ENCODE measurements at places on chromosomes 4 and X.
A peak's percentile ranks its signal among the peaks of the same experiment; 100 is the strongest.

- H3K27me3 ChIP-seq = peaks cover 8% of the 10 kb centered on the region
- peak overlapping the region; percentile 23 for H3K4me3 ChIP-seq
- H3K27ac ChIP-seq = no peak overlapping the region
- DNase-seq = no peak
- H3K36me3 ChIP-seq = no peaks in the 10 kb centered on the region
- peaks cover 6% of the 10 kb centered on the region for H3K4me1 ChIP-seq
Measured at GRCh38 chrX:40108162-40108958, 10.6 kb upstream of the BCOR start.

- no peak overlapping the region for H3K4me3 ChIP-seq
- H3K4me1 ChIP-seq = no peaks in the 10 kb centered on the region
- no peaks in the 10 kb centered on the region for H3K27me3 ChIP-seq
- H3K27ac ChIP-seq = no peak overlapping the region
- no peak for DNase-seq
Measured at GRCh38 chr4:113013751-113014150, 35.7 kb upstream of the ANK2 start.

DNA sequence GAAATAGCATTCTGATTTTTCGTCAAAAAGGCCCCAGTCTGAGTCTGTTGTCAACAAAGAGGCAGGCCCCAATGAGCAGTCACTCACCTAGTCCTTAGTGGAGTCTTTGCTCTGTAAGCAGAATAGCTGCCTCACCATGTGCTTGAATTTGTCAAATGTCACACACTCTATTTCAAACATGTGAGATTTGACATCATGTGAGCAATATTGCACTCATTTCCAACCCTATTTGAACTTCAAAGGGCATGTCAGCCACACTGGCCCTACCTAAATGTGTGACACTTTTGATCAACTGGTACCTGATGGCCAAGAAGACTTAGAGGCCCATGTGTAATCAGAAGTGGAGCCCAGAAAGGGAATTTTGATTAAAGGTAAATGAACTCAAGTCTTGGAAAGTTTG is 59.4 kb upstream of the PLAC1 start:
- DNase-seq = no peak
- H3K36me3 ChIP-seq = no peaks in the 10 kb centered on the region
- no peak overlapping the region for H3K27ac ChIP-seq
- H3K27me3 ChIP-seq = no peaks in the 10 kb centered on the region
- H3K4me3 ChIP-seq = no peak overlapping the region

DNA sequence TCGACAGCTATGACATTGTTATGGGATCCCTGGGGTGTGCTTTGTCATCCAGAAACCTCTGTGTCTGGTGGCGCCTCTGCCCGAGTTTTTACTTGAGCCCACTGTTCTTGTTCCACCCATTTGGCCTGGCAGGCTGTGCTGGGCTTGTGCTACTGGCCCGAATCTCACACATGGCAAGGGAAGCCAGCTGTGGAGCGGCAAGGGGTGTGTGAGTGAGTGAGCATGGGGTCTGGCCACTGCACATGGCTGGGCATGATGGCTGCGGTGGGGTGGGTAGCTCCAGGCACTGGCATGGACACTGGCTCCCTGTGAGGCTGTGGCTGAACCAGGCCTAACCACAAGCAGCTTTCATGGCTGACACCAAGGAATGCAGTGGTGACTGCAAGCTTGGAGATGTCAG is 89.2 kb downstream of the DACH2 start:
- H3K4me3 ChIP-seq = no peak overlapping the region
- no peak overlapping the region for H3K27ac ChIP-seq
- no peaks in the 10 kb centered on the region for H3K36me3 ChIP-seq
- H3K27me3 ChIP-seq = no peaks in the 10 kb centered on the region
- DNase-seq = no peak

GRCh38 chrX:111244235-111244750 is 26.0 kb downstream of the CAPN6 start:
- no peak overlapping the region for H3K27ac ChIP-seq
- no peak overlapping the region for H3K4me3 ChIP-seq
- DNase-seq = peak; percentile 31
- H3K36me3 ChIP-seq = no peaks in the 10 kb centered on the region
- H3K4me1 ChIP-seq = no peaks in the 10 kb centered on the region

DNA sequence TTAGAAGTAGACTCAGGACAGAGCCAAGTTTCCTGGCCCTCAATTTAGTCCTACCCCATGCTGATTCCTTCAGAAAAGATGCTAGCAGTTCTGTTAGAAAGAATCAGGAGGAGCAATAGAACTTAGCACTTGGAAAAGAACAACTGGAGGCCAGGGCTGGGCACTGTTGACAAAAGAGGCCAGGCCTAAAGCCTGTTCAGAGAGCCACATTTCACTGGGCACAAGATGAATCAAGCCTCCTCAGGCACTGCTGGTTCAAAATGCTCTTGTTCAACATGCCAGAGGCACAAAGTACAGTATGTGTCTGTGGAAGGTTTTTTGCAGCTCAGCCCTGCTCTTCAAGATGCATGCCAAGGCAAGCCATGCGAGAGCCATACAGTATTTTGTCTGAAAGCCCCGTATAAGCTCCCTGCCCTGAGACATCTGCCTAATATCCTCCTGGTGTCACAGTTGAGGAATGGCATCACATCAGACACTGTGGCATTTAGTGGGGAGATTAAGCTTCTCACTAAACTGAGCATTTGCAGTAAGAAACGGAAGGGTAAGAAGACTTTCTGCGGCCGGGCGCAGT is 53.7 kb downstream of the RASL11B start:
- H3K36me3 ChIP-seq = no peaks in the 10 kb centered on the region
- DNase-seq = no peak
- H3K4me3 ChIP-seq = no peak overlapping the region
- H3K27ac ChIP-seq = no peak overlapping the region
- no peaks in the 10 kb centered on the region for H3K4me1 ChIP-seq

GRCh38 chr4:5822619-5823018 is 70.3 kb downstream of the CRMP1 start:
- peaks cover 57% of the 10 kb centered on the region for H3K4me1 ChIP-seq
- DNase-seq = peak; percentile 71
- no peak overlapping the region for H3K4me3 ChIP-seq
- no peaks in the 10 kb centered on the region for H3K36me3 ChIP-seq

DNA sequence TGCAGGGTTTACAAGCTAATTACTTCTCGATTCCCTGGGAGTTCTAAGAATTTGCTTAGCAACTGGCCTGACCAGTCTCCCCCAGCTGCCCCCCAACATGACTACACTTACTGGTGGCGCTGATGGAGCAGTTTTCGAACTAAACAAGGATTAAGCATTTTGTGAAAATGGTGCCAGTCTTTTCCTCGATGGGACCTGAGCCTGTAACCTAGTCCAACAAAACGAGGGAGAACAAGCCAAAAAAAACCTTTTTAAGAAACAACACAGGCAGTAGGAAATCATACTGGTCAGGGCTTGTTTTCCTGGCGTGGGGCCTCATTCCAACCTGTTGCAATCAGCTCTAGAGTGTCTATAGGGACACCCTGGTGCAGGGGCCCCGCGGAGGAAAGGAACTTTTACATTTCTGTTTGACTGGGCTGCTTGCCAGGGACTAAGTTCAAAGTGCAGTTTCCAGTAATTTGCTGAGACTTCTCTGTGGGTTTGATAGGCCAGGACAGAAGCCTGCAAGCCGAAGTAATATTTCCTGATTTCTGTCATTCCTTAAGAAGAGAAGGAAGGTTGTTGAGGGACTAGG is 158.7 kb downstream of the SPRY1 start:
- peak; percentile 40 for DNase-seq
- H3K4me1 ChIP-seq = peaks cover 12% of the 10 kb centered on the region
- H3K27ac ChIP-seq = no peak overlapping the region

DNA sequence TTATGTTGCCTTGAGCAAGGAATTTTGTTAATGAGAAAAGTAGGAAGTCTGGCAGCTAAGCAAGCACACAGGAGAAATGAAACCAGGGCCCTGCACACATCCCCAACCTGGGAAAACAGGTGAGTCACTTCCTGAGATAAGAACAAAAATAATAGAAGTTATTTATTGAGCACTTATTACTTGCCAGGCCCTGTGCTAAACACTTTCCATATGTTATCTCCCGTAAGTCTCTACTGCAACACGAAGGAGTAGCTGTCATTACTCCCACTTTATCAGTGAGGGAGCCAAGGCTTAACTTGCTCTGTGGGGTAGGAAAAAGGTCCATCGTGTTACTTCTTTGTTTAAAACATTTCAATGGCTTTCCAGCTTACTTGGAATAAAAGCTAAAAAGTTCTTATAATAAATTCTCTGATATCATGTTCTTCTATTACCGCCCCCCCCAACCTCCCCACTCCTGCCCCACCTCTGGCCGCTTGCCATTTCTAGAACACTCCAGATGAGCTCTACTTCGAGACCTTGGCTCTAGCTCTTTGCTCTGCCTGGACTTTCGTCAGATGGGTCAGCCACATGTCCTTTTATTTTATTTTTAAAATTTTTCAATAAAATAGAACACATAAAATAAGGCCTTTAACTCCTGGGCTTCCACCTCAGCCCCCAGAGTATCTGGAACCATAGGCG is 36.3 kb upstream of the PLAC8 start:
- no peaks in the 10 kb centered on the region for H3K36me3 ChIP-seq
- no peaks in the 10 kb centered on the region for H3K27me3 ChIP-seq
- no peak overlapping the region for H3K27ac ChIP-seq

GRCh38 chrX:29528281-29528680 is 687.1 kb upstream of the MAGEB2 start:
- H3K27me3 ChIP-seq = no peaks in the 10 kb centered on the region
- no peak overlapping the region for H3K27ac ChIP-seq
- no peaks in the 10 kb centered on the region for H3K4me1 ChIP-seq
- H3K4me3 ChIP-seq = no peak overlapping the region

DNA sequence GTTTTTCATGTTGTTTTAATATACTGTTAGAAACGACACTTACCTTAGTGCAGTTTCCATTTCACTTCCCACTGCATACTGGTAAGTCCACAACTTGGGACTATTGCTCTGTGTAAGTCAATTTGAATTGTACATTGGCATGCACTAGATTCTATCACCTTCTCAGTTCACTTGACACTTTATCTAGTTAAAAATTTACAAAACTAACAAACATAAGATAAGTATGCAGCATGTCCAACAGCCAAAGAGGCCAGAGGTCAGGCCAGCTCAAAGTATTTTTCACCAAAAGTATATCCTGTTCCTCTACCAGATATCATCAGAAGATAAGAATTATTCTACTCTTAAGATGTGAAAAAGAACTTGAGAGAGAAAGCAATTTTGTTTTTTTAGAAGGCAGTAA is 75.9 kb downstream of the QRFPR start:
- H3K36me3 ChIP-seq = no peaks in the 10 kb centered on the region
- DNase-seq = no peak
- H3K4me3 ChIP-seq = no peak overlapping the region
- no peaks in the 10 kb centered on the region for H3K27me3 ChIP-seq

DNA sequence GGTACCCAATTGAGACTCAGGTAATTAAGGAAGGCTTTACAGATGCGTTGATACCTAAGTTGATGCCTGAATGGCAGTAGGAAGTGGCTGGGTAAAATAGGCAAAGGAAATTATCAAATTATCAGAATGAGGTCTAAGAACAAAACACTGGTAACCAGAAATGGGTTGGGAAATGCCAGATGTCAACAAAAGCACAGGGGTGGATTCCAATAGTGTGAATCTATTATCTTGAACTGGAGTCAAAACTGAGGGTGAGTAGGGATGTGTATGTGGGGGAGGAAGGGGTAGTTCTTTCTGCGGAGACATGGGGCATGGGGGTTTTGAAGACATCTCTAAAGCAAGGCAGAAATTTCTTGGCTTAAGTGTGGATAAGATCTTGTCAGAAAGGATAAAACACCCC is 16.0 kb upstream of the SEPTIN6 start:
- no peak overlapping the region for H3K27ac ChIP-seq
- no peak overlapping the region for H3K4me3 ChIP-seq
- no peaks in the 10 kb centered on the region for H3K36me3 ChIP-seq

DNA sequence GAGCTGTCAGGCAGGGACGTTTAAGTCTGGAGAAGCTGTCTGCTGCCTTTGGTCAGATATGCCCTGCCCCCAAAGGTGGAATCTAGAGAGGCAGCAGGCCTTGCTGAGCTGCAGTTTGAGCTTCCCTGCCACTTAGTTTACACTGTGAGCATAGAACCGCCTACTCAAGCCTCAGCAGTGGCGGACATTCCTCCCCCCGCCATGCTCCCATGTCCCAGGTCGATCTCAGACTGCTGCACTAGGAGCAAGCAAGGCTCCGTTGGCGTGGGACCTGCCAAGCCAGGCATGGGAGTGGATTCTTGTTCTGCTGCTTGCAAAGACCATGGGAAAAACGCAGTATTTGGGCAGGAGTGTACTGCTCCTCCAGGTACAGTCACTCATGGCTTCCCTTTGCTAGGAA is 24.3 kb downstream of the PLK4 start:
- H3K4me1 ChIP-seq = no peaks in the 10 kb centered on the region
- no peak for DNase-seq
- no peaks in the 10 kb centered on the region for H3K27me3 ChIP-seq
- no peak overlapping the region for H3K4me3 ChIP-seq
- no peaks in the 10 kb centered on the region for H3K36me3 ChIP-seq
- H3K27ac ChIP-seq = no peak overlapping the region

DNA sequence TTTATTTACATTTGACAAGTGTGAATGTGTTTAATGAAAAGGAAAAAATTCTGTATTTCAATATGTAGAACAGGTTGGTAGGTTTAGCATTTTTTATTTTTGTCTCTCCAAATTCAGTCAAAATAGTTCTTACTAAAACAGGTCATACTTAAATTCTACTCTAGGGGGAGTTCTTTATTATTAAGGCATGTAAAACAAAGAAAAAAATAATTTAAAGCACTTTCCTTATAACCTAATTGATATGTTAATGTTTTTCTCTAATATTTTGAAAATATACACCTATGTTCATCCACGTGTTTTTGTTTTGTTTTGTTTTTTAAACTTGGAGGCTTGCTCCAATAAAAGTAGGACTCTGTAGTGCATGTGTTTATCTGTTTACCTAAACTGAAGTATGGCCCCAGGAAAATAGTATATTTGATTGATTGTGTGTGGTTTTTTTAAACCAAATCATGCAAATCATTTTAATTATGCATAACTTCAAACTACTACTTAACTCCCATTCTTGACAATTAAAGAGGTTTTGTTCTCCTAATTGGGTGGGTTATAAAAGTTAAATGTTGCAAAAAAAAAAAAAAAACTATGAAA is 562.7 kb downstream of the RPA4 start:
- no peaks in the 10 kb centered on the region for H3K4me1 ChIP-seq
- H3K4me3 ChIP-seq = no peak overlapping the region
- H3K36me3 ChIP-seq = no peaks in the 10 kb centered on the region
- H3K27ac ChIP-seq = no peak overlapping the region
- no peak for DNase-seq

GRCh38 chr4:2046031-2046961 is 12.8 kb upstream of the NAT8L start:
- H3K27ac ChIP-seq = no peak overlapping the region
- H3K4me1 ChIP-seq = peaks cover 15% of the 10 kb centered on the region
- H3K36me3 ChIP-seq = no peaks in the 10 kb centered on the region
- no peak overlapping the region for H3K4me3 ChIP-seq
- peaks cover 77% of the 10 kb centered on the region for H3K27me3 ChIP-seq
- no peak for DNase-seq

- DNase-seq = peak; percentile 31
- H3K27ac ChIP-seq = no peak within 1 kb of the TSS
- H3K36me3 ChIP-seq = no peaks in the 10 kb centered on the region
- peaks cover 13% of the 10 kb centered on the region for H3K27me3 ChIP-seq
Measured at GRCh38 chr4:134201216-134202161, at the start of gene PABPC4L. TSS of gene PABPC4L (minus strand) at chr4:134201789. CDS start at chr4:134201019, 770 bp downstream.
